ENCODE measurements at places on chromosomes 7 and 10. TPM values are rescaled to one million over a fixed set of nuclear protein-coding genes. Genes with fewer than 3 reads are reported as not detected.

Gene FLNC
- 0.12 TPM for total RNA-seq

Gene TWIST1
- total RNA-seq, result not detected

Gene OR6V1
- total RNA-seq, result not detected

Gene TAS2R60
- total RNA-seq, result not detected

Gene SCIN
- 18.8 TPM for total RNA-seq

Gene MOGAT3
- not detected for total RNA-seq

Gene UFSP1
- 11.8 TPM for total RNA-seq

Gene CCDC172
- not detected for total RNA-seq

Gene MOSPD3
- total RNA-seq, result 3.6 TPM

Gene VTI1A
- total RNA-seq, result 9.7 TPM

Gene ABCB4
- total RNA-seq, result 0.03 TPM

Gene VSTM2A
- not detected for total RNA-seq

Gene ENO4
- not detected for total RNA-seq

Gene GIMAP1
- total RNA-seq, result not detected

Gene GPR85
- not detected for total RNA-seq

Gene GIMAP2
- not detected for total RNA-seq

Gene TRIM73
- 2.4 TPM for total RNA-seq

Gene ATP6V0A4
- total RNA-seq, result not detected

Gene PSAP
- total RNA-seq, result 1,521 TPM

Gene HABP2
- 0.72 TPM for total RNA-seq

Gene TRPV5
- total RNA-seq, result not detected

Gene FEZF1
- total RNA-seq, result not detected

Gene FRAT1
- total RNA-seq, result 1.2 TPM

Gene CHST3
- 49.3 TPM for total RNA-seq

Gene SPRN
- not detected for total RNA-seq

Gene CDNF
- total RNA-seq, result not detected

Gene MUC12
- not detected for total RNA-seq

Gene CALML3
- total RNA-seq, result not detected

Gene CYP2C19
- 0.41 TPM for total RNA-seq

Gene IGFBP3
- total RNA-seq, result 370 TPM

Gene AP1S1
- 296 TPM for total RNA-seq

Gene CALHM3
- total RNA-seq, result not detected

Gene OR2A12
- total RNA-seq, result not detected

Gene SLC26A3
- not detected for total RNA-seq

Gene MAT1A
- total RNA-seq, result not detected

Gene AKR1D1
- total RNA-seq, result not detected

Gene ALDH18A1
- 184 TPM for total RNA-seq

Gene CDK14
- 10.4 TPM for total RNA-seq

Gene TAS2R5
- total RNA-seq, result not detected

Gene NEUROG3
- total RNA-seq, result not detected

Gene ZCCHC24
- 5.7 TPM for total RNA-seq

Gene GIMAP5
- total RNA-seq, result not detected

Gene ADGRA1
- not detected for total RNA-seq

Gene INSYN2A
- not detected for total RNA-seq

Gene OR2A7
- not detected for total RNA-seq

Gene MRC1
- not detected for total RNA-seq

Data from Caki2 (cell line).